Activated CD8-positive, alpha-beta memory T cell treated with anti-CD3 and anti-CD28 coated beads, Interleukin-2, amount 50 U/mL, for 4 hours (primary cell): ENCODE measurements at places on chromosomes 12 and 14.

DNA sequence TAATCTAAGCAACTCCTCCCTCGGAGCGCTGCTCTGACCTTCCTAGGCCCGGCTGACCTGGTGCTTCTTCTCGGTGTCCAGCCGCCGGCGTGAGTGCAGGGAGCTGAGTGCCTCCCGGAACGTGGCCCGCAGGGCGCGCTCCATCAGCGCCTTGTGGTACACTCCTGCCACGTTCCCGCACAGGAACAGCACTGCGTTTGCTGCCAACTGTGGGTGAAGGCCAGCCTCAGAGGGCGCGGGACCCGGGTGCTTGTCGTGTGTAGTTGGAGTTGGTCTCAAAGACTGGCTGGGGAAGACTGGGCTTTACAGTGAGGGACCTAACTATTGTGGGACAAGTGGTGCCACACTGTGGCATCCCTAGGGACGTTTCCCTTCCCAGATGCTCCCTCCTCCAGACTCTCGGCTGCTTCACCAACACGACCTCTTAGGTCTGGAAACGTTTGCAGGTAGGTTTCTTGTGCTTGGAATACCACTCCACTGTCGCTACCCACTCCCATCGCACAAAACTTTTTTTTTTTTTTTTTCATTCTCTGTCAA lies 3.1 kb downstream of the ADCY4 start:
- DNase-seq, result no peak

DNA sequence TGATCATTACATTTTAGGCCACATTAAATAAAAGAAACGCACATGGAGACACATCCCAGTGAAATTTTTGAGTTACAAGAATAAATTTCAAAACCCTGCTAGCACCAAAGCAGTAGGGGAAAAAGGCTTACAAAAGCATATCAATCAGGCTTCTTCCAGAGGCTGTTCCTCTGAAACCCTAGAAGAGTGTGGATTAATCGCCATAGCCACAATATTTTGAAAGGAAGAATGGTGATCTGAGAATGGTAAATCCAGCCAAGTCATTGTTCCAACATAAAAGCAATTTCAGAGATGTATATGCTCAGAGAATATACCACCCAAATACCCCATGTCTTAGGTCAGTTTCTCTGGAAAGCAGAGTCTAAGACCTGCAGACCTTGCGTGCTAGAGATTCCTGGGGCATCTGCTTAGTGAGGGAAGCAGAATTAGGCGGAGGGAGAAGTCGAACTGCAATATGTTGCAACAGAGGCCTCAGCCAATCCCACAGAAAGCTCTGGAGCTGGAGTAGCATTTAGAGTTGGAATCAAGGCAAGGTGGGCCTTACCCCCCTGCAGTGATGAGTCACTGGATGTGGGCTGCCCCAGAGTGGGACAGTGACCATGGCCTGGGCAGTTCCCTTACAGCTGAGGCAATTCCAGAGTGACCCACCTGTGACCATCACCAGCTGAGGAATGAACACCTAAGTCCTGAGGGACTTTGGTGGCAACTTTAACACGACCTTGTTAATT lies 125.2 kb downstream of the NTF3 start:
- DNase-seq, result no peak

DNA sequence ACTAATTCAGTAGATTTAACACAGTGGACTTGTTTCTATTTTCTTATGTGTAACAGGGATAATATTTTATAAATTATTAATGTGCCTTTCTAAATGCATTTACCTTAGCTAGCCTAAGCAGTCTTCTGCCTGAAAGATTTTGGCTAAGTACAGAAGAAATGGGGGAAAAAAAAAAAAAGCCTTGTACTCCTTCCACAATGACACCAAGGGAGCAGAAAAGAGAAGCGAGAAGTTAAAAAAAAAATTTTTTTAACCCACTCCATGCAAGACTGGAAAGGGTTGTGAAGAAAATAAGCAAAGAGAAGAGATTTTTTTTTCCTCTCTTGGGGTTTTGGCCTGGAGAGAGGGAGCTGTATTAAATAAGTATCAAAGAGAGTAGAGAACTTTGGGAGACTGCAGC lies 28.7 kb downstream of the NELL2 start:
- no peak for DNase-seq

GRCh38 chr12:228846-229200 lies 14.9 kb upstream of the SLC6A12 start:
- DNase-seq, result no peak

GRCh38 chr14:76236172-76237130 lies 84.7 kb downstream of the GPATCH2L start:
- DNase-seq, result no peak
